ENCODE measurements at places on chromosomes 3 and 15.

DNA sequence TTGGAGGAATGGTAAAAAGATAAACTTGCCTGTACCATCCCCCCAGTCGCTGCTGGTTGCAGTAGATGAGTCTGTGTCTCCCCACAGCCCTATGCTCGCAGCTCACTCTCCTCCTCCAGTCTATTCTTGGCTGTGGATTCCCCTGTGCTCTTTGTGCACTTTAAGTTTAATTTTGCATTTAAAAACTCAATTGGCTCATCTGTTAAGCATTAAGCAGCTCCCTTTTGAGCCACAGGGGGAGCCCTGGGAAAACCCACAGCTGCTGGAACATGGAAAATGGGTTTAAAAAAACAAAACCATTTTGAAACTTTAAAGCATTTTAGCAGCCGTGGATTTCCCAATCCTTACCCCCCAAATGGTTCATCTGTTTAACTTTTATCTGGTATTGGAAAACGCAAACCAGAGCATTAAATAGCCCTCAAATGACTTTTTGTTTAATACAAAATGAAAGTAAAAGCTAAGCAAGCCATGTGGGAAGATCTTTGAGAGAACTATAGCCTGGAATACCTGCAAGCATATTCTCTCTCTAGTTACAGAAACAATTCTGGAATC, 536.9 kb downstream of the ZIC1 start:
- no peak for DNase-seq

DNA sequence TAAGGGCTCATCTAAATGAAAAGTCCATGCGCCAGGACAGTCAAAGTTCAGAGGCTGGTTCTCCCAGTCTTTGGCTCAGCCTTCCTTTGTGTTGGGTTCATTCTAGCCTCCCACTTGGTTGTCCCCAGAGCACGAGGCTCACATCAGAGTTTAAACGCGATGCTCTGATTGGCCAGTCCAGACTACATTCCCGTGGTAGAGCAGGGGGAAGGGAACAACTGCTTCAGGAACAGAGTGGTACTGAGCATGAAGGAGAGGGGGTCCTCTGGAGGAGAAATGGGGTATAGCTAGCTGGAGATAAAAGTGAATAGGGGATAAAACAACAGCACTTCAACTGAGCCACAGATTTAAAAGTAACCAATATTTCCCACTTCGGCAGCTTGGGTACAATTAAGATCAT, 32.2 kb downstream of the ANAPC13 start:
- DNase-seq, result no peak

DNA sequence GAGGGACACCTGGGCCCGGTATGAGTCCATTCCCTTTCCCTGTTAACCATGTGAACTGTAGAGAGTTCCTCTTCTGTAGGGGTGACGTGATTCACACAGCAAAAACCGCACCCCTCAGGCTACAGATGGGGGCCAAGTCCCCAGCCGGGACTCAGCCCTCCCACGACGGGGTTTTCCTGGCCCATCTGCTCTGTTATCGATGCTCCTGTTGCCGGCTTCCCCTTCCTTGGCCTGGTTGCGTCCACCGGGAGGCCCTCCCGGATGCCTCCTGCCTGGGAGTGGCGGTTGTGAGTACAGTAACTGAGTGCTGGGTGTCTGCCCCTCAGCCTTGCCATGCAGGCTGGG, 817 bp upstream of the PLXNA1 start:
- DNase-seq, result no peak

- no peak for DNase-seq
These were observed 11.0 kb downstream of the PARP16 start for GRCh38 chr15:65275728-65276126.

DNA sequence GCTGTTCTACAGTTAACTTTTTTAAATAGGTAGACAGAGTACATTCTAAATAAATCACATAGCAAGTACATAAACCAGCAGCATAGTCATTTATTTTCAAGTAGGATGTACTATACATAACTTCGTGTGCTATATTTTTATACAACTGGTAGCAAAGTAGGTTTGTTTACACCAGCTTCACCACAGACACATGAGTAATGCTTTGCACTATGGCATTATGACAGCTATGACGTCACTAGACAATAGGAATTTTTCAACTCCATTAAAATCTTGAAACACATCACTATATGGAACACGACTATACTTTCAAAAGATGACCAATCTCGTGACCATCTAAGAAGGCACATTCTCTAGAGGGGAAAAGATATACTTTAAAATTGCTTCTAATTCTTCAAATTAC, 3.5 kb downstream of the TEX55 start:
- no peak for DNase-seq

GRCh38 chr15:37088436-37088835, 11.9 kb downstream of the MEIS2 start:
- DNase-seq, result no peak

DNA sequence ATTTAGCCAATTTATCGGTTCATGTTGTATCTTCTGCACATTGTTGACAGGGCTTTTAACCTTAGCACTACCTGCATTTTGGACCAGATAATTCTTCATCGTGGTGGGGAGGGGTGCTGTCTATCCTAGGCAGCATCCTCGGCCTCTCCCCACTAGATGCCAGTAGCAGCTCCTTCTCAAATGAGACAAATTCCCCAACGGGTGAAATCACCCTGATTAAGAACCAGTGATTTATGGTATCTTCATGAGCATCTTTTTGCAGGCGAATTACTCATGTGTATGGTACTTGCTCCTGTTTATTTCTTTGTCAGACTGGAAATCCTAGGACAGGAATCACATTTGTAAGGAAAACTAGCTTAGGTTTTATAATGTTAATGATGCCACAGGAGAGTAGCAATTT, 68.0 kb downstream of the C3orf70 start:
- DNase-seq, result no peak

DNA sequence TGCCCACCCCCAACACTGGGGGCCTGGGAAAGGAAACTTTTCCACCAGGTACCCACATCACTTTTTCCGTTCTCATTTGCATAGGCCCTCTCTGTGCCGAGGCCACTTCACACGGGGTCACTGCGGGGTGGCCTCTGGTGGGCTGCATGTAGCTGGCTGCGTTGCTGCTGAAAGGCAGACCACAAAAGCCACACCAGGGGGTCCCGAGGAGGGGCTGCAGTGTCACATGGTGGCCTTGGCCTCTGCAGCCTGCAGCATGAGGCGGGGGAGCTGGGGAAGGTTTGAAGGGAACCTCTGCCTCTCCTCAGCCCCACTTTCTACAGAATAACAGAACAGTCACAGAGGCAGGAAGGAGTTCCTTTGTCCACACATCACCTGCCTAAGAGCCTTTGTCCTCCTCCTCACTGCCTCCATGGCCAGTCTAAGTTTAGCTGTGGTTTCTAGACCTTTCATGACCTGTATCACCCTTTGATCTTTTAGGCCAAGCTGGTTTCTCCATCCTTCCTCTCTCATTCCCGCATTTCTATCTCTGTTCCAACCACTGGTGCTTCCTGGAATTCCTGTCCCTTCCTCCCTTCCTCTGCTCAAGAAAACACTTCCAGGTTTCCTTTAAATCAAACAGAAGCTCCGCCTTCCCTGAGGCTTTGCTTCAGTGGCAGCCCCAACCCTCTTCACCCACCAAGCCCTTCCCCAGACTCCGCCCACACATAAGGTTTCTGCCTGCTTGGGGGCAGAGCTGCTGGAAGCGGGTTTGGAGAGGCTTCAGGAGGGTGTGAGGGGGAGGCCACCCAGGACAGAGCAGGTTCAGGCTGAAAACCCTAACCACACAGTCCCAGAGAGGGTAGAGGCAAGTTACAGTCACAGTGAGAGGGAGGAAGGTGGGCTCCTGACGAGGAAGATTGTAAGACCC, 150.7 kb upstream of the TLE3 start:
- no peak for DNase-seq

- no peak for DNase-seq
These were observed 38.4 kb downstream of the PAQR5 start for GRCh38 chr15:69337138-69337537.

All from NCI-H1048 (cell line).